Occipital lobe (tissue), 3 donors: ENCODE measurements at places on chromosomes 1 and 21.

DNA sequence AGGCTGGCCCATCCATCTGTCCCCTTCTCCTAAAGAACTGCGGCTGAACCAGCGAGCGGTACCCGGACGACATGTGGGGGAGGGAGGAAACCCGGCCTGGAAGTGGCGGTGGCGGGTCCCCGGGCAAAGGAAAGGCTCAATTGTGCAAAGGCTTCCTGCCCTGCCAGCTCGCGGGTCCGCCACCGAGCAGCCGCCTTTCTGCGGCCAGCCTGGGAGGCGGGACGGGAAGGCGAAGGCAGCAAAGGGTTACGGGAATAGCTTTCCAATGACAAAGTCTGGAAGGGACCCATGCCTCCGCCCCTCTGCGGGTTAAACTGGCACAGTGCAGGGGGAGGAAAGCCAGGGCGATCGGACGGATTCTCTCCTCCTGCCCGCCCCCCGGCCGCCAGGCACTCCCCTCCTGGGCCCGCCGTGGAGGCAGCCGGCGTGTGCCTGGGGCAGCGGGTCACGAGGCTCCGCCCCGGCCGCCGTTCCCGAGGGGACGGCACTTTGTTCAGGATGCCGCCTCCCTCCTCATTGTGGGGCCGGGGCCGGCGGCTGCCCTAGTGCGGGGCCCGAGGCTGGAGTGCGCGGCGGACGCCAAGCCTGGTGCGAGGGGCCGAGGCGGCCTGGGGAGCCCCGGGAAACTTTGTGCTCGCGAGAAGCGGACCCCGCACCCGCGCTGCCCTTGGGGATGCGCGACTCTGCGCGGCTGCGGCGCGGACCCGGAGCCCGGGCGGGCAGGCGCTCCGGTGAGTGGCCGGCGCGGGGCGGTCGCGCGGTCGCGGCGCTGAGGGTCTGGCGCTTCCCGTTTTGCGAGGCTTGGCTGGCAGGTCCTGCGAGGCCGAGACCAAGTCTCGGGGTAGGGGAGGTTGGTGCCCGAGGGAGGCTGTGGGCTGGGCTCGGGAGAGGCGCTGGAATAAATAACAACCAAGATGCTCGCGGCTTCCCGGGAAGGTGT is at the start of gene NAV1:
TSS of gene NAV1 (plus strand) at position 516 of the 940 bp plus-strand sequence. CDS start 83,758 bp downstream, outside the sequence.
- peak; percentile 50 for DNase-seq

DNA sequence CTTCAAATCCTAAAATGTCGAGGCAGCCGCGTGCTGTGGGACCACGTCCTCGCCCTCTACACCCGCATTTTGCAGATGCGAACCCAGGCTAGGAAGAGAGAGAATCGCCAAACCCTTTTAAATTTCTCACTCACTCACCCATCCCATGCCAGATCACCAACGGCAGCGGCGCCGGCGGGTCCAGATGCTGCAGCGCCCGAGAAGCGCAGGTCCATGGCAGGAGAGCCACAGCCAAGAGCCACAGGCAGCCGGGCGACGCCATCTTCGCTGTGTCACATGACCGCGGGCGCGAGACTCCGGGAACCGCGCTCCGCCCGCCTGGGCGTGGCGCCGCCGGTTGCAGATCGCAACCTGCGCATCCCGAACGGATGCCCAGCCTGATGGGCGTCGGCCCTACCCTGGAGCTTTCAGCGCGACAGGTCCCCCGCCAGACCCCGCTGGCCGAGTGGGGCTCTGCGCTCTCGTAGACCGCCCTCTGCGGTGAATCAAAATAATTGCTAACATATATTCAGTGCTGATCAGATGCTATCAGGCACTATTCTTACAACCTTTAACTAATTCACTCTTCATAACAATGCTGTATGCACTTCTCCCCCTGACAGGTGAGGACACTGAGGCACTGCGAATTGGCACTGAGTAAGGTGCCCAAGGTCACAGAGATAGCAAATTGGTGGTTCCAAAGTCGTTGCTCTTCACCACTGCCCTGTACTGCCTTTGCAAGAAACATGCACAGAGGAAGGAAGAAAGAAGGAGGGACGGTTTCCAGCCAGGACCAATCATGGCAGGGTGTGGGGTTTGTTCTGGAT is at the start of gene PPT1:
TSS of gene PPT1 (minus strand) at position 276 of the 806 bp plus-strand sequence. CDS start at position 262, 14 bp downstream.
- peak; percentile 73 for DNase-seq

- no peak for DNase-seq
Observed at GRCh38 chr21:28798798-28799197, 193.9 kb downstream of the LTN1 start.

- no peak for DNase-seq
Observed at GRCh38 chr1:69649383-69649990, 81.8 kb downstream of the LRRC7 start.

GRCh38 chr1:27789540-27790041 is 16.6 kb downstream of the STX12 start:
- no peak for DNase-seq

DNA sequence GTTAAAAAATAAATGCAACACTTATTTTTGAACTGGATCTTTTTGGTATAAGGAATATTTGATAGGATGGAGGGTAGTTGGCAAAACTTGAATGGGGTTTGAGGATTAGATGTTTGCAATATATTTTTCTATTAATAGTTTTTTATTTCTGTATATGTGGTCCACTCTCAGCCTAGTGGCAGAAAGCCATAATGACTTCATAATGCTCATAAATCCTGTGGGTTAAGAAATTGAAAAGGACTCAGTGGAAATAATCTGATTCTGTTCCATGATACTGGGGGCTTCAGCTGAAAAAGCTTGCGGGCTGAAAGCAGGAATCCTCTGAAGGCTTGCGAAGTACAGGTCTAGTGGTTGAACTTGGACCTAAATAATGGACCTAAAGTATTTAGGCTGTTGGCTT is 1028.6 kb upstream of the PRMT6 start:
- DNase-seq = no peak

- DNase-seq = no peak
Observed at GRCh38 chr1:248688527-248689298, 13.9 kb downstream of the OR14I1 start.

DNA sequence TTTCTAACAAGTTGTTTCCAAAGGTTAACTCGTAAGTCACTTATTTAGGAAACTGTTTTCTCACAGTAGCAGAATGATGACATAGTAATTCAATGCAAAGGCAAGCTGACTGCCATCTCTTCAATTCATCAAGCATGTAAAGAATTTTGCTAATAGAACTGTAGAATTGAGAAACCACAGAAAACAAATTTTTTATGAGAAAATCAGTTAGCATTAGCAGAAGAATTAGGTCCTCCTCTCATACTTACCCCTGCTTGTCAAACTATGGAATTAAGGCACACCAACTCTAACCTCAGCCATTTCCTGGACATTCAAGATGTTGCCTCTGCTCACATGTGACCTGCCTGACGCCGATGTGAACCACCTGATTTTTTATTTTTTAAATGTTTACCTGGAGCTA is 115.2 kb downstream of the LRRC40 start:
- DNase-seq = no peak

DNA sequence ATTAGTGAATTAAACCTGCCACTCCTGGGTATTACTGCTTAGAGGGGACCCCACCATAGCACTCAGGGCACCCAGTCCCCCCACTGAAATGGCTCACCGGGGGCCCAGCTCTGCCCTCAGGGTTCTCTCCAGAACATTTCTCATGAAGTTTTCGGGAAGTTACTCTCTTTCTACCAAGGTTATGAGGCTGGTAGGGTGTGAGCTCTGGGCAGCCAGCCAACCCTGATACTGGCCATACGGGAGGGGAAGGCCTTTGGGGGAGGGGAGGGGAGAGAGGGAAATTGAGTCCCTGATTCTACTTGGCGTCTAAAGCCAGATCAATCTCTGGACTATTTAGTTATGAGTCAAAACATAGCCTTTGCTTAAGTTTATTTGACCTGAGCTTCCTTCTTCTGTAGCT is 12.9 kb upstream of the PDE9A start:
- no peak for DNase-seq

DNA sequence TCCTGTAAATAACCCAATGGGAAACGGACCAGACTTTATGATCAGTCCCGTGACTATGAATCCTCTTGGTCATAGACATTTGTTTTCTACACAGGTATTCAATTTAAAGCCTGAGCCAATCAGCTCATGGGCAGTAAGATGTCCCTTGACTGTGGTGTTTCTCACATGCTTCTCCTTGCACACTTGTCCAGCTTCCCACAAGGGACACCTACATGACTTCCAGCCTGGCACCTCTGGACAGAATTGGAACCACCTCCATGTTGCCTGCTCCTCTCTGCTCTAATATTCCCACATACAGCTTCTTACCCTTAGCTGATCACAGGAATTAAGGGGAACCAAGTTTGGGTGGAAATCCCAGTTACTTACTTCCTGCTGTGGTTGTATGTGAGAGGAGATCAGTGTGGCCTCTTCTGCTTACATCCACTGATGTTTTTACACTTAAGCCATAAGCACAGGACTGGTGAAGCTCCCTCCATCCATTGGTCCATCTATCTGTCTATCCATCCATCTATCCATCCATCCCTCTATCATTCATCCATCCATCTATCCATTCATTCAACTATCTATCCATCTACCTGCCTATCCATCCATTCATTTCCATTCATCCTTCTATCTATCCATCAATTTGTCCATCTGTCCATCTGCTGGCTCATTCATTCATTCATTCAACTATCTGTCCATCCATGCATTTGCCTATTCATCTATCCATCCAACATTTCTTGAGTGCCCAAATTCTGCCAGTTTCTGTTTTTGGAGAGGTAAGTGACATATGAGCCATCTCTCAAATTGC is 16.4 kb downstream of the RUNX1 start:
- no peak for DNase-seq

- DNase-seq = no peak
Observed at GRCh38 chr1:116817582-116818064, 63.4 kb downstream of the CD2 start.

DNA sequence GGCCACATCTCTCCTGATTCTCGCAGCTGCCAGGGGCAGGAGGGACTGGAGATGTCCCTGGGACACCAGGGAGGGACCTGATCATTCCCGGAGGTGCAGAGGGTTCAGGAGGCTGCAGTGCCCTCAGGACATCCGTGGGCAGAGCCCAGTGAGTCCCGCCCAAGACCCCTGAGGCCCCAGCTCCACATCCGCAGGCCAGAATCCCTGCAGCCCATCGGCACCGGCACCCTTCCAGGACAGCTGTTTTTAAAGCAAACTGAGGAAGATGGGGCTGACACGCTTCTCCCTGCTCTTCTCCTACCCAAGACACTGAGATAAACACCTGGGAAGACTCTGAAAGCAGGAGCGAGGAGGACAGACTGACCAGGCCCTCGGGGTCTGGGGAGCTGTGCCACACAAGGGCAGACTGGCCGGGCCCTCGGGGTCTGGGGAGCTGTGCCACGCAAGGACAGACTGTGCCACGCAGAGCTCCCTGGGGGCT is 25.5 kb downstream of the SLC19A1 start:
- DNase-seq = no peak

DNA sequence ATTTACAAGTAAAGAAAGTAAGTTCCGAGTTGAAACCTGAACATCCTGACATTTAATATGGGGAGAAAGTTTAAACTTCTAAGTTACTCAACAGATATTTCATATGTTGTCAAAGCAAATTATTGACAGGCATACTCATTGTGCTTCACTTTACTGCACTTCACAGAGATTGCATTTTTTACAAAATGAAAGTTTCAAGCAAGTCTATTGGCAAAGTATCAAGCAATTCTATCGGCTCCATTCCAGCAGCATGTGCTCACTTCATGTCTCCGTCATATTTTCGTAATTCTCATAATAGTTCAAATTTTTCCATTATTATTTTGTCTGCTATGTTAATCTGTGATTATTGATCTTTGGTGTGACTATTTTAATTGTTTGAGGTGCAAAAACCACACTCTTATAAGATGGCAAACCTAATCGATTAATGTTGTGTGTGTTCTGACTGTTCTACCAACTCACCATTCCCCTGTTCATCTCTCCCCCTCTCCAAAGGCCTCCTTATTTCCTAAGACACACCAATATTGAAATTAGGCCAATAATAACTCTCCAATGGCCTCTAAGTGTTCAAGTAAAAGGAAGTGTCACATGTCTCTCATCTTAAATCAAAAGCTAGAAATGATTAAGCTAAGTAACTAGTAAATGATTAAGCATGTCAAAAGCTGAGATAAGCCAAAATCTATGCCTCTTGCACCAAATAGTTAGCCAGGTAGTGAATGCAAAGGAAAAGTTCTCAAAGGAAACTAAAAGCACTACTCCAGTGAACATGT is 68.2 kb upstream of the BCL9 start:
- no peak for DNase-seq

- DNase-seq = no peak
Observed at GRCh38 chr1:109530457-109531087, 9.1 kb upstream of the GPR61 start.

GRCh38 chr1:147630447-147630846 is 39.9 kb downstream of the ACP6 start:
- peak; percentile 10 for DNase-seq
